ENCODE measurements at places on chromosomes 3 and 15.
A peak's percentile ranks its signal among the peaks of the same experiment; 100 is the strongest.

DNA sequence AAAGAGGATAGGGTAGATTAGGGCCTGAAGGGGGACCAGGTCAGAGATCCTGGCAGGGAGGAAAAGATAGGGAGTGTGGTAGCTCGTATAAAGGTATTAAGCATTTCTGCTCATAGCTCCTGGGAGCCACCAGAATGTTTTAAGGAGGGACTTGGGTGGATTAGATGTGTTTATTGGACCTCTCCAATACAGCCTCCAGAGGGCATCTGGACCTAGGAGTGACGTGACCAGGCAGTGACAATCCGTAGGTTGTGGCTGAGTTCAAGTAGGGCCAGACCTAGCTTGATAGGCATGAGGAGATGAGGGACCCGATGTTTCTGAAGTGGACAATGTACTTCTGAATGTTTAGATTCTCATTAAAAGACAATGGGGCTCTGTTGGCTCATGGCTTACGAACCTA, 435.2 kb downstream of the MCTP2 start:
- peak; percentile 18 for DNase-seq

DNA sequence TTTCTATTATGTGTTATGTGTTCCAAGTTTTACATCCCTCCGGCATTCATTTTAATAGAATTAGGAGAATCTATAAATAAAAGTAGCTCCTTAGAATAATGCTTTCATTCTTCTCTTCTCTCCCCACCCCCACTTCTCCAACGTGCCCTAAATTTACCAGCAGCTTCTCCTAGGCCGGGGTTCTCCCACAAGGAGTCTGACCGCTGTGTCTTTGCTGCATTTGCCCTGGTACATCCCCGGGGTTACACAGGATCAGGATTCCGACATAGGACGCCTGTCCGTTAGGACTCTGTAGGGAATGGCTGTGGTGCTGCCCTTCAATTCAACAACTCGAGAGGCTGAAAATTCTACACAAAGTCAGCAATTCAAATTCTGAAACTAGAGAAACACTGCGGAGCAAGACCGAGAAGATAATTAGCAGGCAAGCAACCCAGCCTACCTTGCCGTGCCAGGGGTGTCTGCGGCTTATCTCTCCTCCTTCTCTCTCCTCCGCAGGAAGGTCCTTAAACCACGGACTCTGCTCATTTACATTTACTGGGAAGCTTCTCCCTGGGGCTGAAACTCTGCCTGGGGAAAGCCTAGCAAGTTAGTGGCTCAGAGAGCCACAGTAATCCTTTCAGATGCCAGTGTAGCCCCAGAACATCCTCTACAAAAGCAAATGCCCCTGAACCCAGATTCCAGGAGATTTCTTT, 18.8 kb downstream of the PCSK6 start:
- no peak for DNase-seq

GRCh38 chr3:187011915-187012314, 81.6 kb downstream of the ST6GAL1 start:
- peak; percentile 78 for DNase-seq

DNA sequence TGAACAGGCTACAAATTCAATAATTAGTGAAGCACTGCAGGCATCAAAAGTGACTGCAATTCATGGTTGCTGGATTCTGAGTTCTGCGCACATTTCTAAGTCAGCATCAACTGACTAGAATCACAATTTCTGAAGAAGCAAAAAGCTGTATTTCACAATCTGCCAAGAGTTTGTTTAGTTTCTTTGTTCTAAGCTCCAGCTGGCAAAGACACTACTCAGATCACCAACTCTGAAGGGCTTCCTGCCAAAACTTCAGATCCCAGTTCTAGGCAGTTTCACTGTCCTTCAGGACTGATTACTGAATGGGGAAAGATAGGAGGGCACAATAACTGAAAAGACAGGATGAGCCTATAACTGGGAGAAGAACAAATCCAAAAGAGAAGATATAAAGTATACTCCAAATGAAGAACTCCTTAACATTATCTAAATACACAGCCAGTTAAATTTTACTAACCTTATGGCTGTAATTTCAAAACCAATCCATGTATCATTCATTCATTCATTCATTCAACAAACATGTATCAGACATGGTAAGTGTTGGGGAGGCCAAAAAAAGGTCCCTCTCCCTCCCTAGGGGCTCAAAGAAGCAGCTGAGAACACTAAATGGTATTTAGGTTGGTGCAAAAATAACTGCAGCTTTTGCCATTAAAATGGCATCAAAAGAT, 17.1 kb downstream of the TJP1 start:
- DNase-seq, result no peak

- DNase-seq, result no peak
These were observed 299.5 kb upstream of the KCNMB2 start for GRCh38 chr3:178236555-178237277.

Data from NB4 (cell line).